ENCODE measurements at places on chromosomes 2 and 18. TPM values are rescaled to one million over a fixed set of nuclear protein-coding genes. Genes with fewer than 3 reads are reported as not detected.

Gene EDAR
- polyA plus RNA-seq, result not detected

Gene ACOXL
- not detected for polyA plus RNA-seq

Gene TDRD15
- not detected for polyA plus RNA-seq

Gene SLC30A3
- polyA plus RNA-seq, result 4.0 TPM

Gene MDH1B
- polyA plus RNA-seq, result 1.0 TPM

Gene LRP2
- not detected for polyA plus RNA-seq

Gene TIGD1
- polyA plus RNA-seq, result 0.50 TPM

Gene SOWAHC
- 5.6 TPM for polyA plus RNA-seq

Gene SLC39A6
- 27.2 TPM for polyA plus RNA-seq

Gene ERMN
- polyA plus RNA-seq, result not detected

Gene VWC2L
- not detected for polyA plus RNA-seq

Gene WNT6
- not detected for polyA plus RNA-seq

Gene TFCP2L1
- polyA plus RNA-seq, result 1.1 TPM

Gene DLX1
- polyA plus RNA-seq, result 0.38 TPM

Gene PLCL1
- 15.7 TPM for polyA plus RNA-seq

Gene BCL11A
- 4.4 TPM for polyA plus RNA-seq

Gene PLGLB1
- 8.2 TPM for polyA plus RNA-seq

Gene RND3
- polyA plus RNA-seq, result 16.8 TPM

Gene FHL2
- polyA plus RNA-seq, result 64.7 TPM

Measured in aorta (tissue), 5 donors.